Adrenal gland (tissue), 19 donors: ENCODE measurements at places on chromosomes 16 and 17. TPM values are rescaled to one million over a fixed set of nuclear protein-coding genes. Genes with fewer than 3 reads are reported as not detected.

- DNase-seq: no peak
- H3K27ac ChIP-seq: no peak overlapping the region
- H3K4me1 ChIP-seq: peaks cover 47% of the 10 kb centered on the region
- no peak overlapping the region for H3K4me3 ChIP-seq
Observed at GRCh38 chr16:85579923-85580580, 33.1 kb upstream of the GSE1 start.

DNA sequence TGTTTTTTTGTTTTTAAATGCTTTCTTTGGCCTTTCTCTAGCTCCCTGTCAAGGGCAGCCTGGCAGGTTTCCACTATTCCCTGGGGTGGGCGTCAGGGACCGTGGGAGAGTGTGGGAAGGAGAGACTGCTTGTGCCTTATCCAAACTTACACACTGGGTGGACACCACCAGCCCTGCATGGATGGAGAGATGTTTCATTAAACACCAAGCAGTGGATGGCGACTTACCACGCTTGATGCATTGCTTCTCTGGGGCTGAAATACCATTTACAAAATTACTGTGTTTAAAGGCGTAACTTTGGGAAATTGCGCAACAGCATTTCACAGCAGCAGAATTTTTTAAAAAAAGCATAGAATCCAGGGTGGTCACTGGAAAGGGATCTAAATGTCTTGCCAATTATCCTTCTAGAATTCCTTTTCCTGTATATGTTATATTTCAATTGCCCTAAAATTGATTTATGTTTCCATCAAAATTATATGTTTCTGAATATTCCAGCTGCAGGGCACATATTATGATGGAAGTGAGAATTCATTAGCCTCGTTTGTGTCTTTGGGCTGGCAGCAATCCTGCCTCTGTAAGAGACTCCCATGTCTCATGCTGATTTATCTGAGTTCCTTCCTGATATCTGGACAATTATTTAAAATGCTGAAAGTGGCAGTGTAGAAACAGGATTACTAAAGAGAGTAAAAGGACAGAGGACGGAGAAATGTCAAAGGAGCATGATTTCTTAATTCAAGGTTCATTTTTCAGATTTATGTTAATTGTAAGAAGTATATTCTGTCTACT lies 247.3 kb downstream of the GRIN2A start:
- H3K27me3 ChIP-seq: no peaks in the 10 kb centered on the region
- no peaks in the 10 kb centered on the region for H3K4me1 ChIP-seq
- H3K36me3 ChIP-seq: no peaks in the 10 kb centered on the region

Gene MRPL28
- total RNA-seq: 85.7 TPM

Gene SOST
- total RNA-seq: not detected

GRCh38 chr17:2996810-2997670 lies 66.4 kb downstream of the OR1D5 start:
- H3K27me3 ChIP-seq: no peaks in the 10 kb centered on the region
- no peaks in the 10 kb centered on the region for H3K36me3 ChIP-seq
- H3K27ac ChIP-seq: no peak overlapping the region

Gene ZNRF1
- 28.2 TPM for total RNA-seq

Gene PLA2G10
- not detected for total RNA-seq

Gene MEAK7
- total RNA-seq: 7.0 TPM

Gene GP1BA
- 0.17 TPM for total RNA-seq

DNA sequence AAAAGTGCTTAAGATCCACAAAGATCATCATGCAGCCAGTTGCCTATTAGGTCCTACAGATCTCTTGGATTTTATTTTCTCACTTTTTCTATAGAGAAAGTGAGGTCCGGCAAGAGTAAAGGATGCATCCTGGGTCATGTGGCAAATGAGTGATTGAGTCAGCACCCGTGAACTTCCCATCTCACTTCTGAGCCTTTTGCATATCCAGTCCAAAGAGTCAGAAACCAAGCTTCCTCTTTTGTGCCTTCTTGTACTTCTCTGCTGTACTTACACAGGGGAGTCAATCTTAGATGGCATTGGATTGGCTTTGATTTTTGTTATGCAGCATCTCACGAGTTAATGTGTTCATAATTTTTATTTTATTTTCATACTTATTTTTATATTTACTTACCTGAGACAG lies 114.2 kb upstream of the IRX5 start:
- DNase-seq: no peak
- H3K36me3 ChIP-seq: no peaks in the 10 kb centered on the region
- H3K4me1 ChIP-seq: no peaks in the 10 kb centered on the region
- H3K27ac ChIP-seq: no peak overlapping the region
- H3K4me3 ChIP-seq: no peak overlapping the region
- H3K27me3 ChIP-seq: no peaks in the 10 kb centered on the region

- no peak overlapping the region for H3K27ac ChIP-seq
- H3K4me3 ChIP-seq: no peak overlapping the region
- DNase-seq: no peak
- H3K36me3 ChIP-seq: no peaks in the 10 kb centered on the region
- no peaks in the 10 kb centered on the region for H3K4me1 ChIP-seq
Observed at GRCh38 chr16:79370736-79371135, 229.8 kb downstream of the MAF start.

Gene MIS12
- 16.1 TPM for total RNA-seq

Gene PRSS8
- not detected for total RNA-seq

Gene RND2
- total RNA-seq: 6.8 TPM

- no peak overlapping the region for H3K4me3 ChIP-seq
- no peak overlapping the region for H3K27ac ChIP-seq
- H3K36me3 ChIP-seq: no peaks in the 10 kb centered on the region
- peaks cover 25% of the 10 kb centered on the region for H3K4me1 ChIP-seq
Observed at GRCh38 chr17:16282522-16282921, 65.5 kb downstream of the PIGL start.

Gene NUPR1
- total RNA-seq: 4.9 TPM

Gene TMEM92
- 0.06 TPM for total RNA-seq

- H3K4me3 ChIP-seq: no peak overlapping the region
- DNase-seq: no peak
- H3K4me1 ChIP-seq: no peaks in the 10 kb centered on the region
- no peaks in the 10 kb centered on the region for H3K36me3 ChIP-seq
Observed at GRCh38 chr16:81350306-81350615, 35.5 kb downstream of the GAN start.

- no peaks in the 10 kb centered on the region for H3K36me3 ChIP-seq
- DNase-seq: no peak
- H3K27me3 ChIP-seq: no peaks in the 10 kb centered on the region
- H3K27ac ChIP-seq: no peak overlapping the region
Observed at GRCh38 chr16:17359788-17360390, 110.9 kb downstream of the XYLT1 start.

Gene IGF2BP1
- 1.5 TPM for total RNA-seq

- no peak for DNase-seq
- no peaks in the 10 kb centered on the region for H3K4me1 ChIP-seq
- no peak overlapping the region for H3K4me3 ChIP-seq
- H3K27me3 ChIP-seq: no peaks in the 10 kb centered on the region
Observed at GRCh38 chr17:58310511-58311428, 17.8 kb downstream of the TSPOAP1 start.

Gene ARHGDIA
- total RNA-seq: 164 TPM

GRCh38 chr17:71380535-71380934 lies 740.3 kb upstream of the SOX9 start:
- no peak for DNase-seq
- H3K27ac ChIP-seq: no peak overlapping the region
- no peaks in the 10 kb centered on the region for H3K36me3 ChIP-seq
- H3K27me3 ChIP-seq: no peaks in the 10 kb centered on the region

GRCh38 chr16:15993946-15994665 lies 44.7 kb downstream of the ABCC1 start:
- H3K4me1 ChIP-seq: peaks cover 35% of the 10 kb centered on the region
- DNase-seq: no peak
- no peaks in the 10 kb centered on the region for H3K27me3 ChIP-seq
- H3K36me3 ChIP-seq: no peaks in the 10 kb centered on the region
- no peak overlapping the region for H3K27ac ChIP-seq

DNA sequence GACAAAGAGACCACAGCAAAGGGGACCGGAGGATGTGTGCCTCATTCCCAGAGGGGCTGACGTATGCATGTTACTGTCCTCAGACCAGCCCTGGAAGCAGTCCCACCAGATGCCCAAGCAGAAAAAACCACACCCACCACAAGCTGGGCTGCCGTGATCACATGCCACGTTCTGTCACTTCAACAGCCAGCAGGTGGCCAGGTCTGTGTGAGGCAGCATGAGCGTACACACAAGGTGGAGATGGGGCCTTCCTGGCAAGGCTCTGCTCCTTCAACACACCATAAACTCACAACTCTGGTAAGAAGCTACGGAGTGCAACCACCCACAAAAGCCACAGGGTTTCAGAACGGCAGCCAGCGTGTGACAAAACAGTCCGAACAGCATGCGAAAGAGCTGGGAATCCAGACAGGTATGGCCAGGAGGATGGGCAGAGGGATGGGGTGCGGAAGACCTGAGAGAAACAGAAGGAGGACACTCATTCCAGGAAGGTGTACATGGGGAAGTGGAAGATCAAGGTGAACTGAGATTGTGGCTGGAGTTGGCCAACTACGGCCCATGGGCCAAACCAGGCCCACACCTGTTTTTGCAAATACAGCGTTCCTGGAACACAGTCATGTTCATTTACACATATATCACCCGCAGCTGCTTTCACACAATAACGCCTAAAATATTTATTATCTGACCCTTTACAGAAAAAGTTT lies 27.9 kb downstream of the MBTPS1 start:
- H3K27me3 ChIP-seq: no peaks in the 10 kb centered on the region

Gene HOXB5
- total RNA-seq: 2.1 TPM

- no peaks in the 10 kb centered on the region for H3K36me3 ChIP-seq
- peaks cover 33% of the 10 kb centered on the region for H3K4me1 ChIP-seq
- peak overlapping the region; percentile 79 for H3K27ac ChIP-seq
- no peak overlapping the region for H3K4me3 ChIP-seq
- no peak for DNase-seq
- H3K27me3 ChIP-seq: no peaks in the 10 kb centered on the region
Observed at GRCh38 chr17:63843910-63844677, 1.6 kb upstream of the SMARCD2 start.

DNA sequence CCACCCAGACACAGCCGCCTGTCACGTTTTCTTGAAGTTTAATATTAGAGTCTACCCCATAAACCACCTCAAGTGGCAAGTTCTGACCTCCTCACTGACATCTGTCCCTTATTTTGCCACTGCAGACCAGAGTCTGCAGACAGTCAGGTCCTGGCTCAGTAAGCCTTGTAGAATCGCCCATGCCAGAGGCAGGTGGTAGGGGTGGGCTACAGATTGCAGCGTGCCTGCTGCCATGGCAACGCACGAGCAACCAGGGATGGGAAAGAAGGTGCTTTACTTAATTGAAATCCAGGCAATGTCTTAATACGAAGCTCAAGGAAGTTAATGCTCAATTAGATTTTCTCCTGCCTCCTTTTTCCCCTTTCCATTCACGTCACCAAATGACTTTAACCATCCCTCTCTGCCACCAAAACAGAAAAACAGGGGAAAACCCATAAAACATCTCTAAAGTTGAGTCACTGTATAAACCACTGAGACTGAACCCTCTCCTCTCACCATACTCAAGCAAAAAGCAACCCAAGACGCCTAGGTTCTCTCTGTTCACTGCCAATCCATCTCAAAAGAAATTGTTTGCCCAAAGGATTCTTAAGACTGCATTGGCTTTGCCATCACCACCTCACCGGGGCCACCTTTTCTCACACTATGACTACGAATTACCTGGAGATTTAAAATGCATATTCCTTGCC lies 228.8 kb downstream of the SLC39A11 start:
- H3K4me1 ChIP-seq: no peaks in the 10 kb centered on the region
- no peaks in the 10 kb centered on the region for H3K27me3 ChIP-seq
- H3K27ac ChIP-seq: no peak overlapping the region
- no peaks in the 10 kb centered on the region for H3K36me3 ChIP-seq
- no peak overlapping the region for H3K4me3 ChIP-seq
